ENCODE measurements at places on chromosomes 16 and 17.

GRCh38 chr16:12965274-12965804 lies 63.9 kb downstream of the SHISA9 start:
- DNase-seq = no peak

- no peak for DNase-seq
Measured at GRCh38 chr16:35131429-35131828, 1672.0 kb downstream of the TP53TG3F start.

DNA sequence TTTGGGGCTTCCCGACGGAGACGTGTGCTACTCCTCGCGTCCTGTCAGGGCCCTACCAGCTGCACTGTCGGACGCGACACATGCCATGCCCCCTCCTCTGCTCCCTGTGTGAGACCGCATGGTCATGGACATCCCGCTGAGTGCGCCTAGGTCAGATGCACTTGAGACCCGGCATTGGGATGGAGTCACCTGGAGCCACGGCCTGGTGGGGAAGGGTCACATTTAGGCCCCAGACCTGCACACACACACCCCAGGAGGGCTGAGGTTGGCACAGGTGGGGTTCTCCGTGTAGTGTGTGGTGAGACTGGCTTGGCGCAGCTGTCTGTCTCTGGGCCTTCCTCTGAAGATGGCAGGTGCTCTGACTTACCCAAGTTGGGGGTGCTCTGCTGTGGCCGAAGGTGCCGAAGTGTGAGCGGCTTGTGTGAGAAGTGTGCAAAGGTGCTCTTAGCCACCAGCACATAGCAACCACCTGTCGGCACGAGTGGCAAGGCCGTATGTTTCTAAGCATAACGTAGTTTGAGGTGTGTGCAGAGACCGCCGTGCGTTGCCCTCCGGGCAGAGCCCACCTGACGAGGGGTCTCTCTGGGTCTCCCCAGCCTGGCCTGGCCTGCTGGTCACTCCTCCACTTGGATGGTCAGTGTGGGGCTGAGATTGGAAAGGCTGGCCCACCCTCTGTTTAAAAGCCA lies 108.6 kb downstream of the BANP start:
- DNase-seq = no peak

DNA sequence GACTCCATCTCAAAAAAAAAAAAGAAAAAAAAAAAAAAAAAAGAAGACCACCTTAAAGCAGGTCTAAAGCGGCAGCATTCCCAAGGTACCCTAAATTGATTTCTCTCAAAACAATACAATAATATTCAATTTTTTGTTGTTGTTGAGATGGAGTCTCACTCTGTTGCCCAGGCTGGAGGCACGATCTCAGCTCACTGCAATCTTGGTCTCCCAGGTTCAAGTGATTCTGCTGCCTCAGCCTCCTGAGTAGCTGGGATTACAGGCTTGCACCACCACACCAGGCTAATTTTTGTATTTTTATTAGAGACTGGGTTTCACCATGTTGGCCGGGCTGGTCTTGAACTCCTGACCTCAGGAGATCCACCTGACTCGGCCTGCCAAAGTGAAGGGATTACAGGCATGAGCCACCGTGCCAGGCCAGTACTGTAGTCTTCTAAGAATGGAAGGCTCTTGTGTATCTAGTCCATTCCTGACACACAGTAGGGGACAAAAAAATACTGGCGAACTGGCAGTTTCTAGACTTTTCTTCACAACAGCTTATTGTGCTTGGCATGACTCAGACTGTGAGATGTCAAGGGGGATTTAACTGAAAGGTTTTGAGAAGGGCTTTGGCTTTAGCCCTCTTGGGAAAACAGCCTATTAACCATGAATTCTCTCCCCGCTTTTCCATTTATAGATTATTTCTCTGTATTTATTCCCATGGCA lies 17.3 kb downstream of the CDR2 start:
- no peak for DNase-seq

- DNase-seq = no peak
Measured at GRCh38 chr16:1960665-1961630, 1.6 kb downstream of the NDUFB10 start.

- DNase-seq = no peak
Measured at GRCh38 chr17:1714980-1715802, 5.0 kb upstream of the TLCD2 start.

GRCh38 chr17:79678091-79678735 lies 52.5 kb upstream of the ENPP7 start:
- no peak for DNase-seq

Measured in stimulated activated CD8-positive, alpha-beta memory T cell treated with anti-CD3 and anti-CD28 coated beads, Interleukin-2, amount 100 ng/mL, for 48 hours (primary cell).